ENCODE measurements at places on chromosomes 5 and 9.

- DNase-seq = no peak
Observed at GRCh38 chr5:133396187-133396741, 216.1 kb downstream of the FSTL4 start.

- DNase-seq = no peak
Observed at GRCh38 chr9:124680049-124680448, 91.1 kb downstream of the NR6A1 start.

- DNase-seq = no peak
Observed at GRCh38 chr5:181035991-181036815, 3.9 kb upstream of the BTNL9 start.

GRCh38 chr5:116044073-116044472, 11.8 kb downstream of the ARL14EPL start:
- DNase-seq = no peak

Measured in hypothalamus (tissue), 51 donors.